Activated effector memory CD4-positive, alpha-beta T cell treated with anti-CD3 and anti-CD28 coated beads, Interleukin-2, amount 50 U/mL, for 16 hours (primary cell): ENCODE measurements at places on chromosomes 7 and 10.

DNA sequence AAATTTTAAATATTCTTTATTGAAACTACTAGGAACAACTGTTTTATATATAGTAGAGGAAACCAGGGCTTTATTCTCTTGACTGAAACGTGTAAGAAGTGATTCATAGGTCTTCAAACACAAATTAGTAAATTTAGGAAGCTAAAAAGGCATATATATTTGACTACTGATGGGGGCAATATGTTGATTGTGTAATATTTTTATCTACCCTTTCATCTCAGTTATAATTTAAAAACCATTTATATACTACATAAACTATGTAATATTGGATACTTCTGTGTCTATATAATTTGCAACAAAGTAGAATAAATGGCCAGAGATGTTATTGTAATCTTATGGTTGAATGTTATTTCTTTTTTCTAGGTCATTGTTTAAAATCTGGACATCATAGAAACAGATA is 269.3 kb upstream of the KAT6B start:
- no peak for DNase-seq

DNA sequence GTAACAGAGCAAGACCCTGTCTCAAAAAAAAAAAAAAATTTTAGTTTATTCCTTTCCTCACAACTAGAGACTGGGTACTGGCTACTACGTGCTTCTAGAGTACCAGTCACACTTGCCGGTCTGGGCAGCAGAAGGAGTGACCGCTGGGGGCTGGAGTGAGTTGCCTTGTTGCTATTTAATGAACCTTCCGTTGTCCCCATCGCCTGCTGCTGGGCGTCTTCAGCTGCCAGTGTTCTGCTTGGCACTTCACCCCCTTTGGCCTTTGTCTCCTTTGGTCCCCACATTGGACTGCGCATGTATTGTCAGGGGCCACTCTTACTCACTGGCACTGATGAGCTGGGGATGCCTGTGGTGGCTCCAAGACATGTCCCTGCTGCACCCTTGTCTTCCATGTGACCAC is 110.6 kb downstream of the CLEC2L start:
- no peak for DNase-seq

GRCh38 chr10:78326372-78326771 is 292.7 kb downstream of the RPS24 start:
- no peak for DNase-seq

DNA sequence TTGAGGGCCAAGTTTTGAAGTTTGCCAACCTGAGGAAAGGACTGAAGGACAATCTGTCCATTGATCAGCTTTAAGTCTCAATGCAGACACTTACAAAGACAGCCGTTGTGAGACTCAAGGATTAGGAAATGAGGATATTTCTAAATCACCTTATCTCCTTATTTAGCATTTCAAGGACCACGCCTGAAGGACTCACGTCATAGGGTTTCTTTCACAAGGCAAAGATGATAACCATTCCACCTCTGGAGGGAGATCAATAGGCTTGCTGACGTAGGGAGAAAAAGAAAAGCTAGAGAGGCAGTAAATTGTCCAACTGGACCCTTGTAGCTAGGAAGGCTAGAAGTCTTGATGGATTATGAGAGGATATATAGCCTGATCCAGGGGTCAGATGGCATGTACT is 3.3 kb upstream of the ASB4 start:
- DNase-seq, result no peak
